ENCODE measurements at places on chromosomes 7 and 10. TPM values are rescaled to one million over a fixed set of nuclear protein-coding genes. Genes with fewer than 3 reads are reported as not detected.

Gene CFAP43
- polyA plus RNA-seq = 0.10 TPM

DNA sequence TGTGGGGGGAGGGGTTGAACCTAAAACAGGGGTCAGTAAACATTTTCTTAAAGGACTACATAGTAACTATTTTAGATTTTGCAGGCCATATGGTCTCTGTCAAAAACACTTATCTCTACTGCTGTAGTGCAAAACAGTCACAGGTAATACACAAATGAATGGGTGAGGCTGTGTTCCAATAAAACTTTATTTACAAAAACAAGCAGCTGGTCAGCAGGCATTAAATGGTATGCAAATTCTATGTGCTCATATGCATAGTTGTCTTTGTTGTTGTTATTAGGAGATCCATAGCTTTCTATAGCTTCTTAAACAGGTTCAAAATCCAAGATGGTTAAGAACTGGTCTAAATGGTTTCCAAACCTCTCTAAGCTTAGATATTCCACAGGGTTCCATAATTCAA is 302.6 kb downstream of the RNLS start:
- DNase-seq = no peak

Gene GATAD1
- 32.1 TPM for polyA plus RNA-seq

DNA sequence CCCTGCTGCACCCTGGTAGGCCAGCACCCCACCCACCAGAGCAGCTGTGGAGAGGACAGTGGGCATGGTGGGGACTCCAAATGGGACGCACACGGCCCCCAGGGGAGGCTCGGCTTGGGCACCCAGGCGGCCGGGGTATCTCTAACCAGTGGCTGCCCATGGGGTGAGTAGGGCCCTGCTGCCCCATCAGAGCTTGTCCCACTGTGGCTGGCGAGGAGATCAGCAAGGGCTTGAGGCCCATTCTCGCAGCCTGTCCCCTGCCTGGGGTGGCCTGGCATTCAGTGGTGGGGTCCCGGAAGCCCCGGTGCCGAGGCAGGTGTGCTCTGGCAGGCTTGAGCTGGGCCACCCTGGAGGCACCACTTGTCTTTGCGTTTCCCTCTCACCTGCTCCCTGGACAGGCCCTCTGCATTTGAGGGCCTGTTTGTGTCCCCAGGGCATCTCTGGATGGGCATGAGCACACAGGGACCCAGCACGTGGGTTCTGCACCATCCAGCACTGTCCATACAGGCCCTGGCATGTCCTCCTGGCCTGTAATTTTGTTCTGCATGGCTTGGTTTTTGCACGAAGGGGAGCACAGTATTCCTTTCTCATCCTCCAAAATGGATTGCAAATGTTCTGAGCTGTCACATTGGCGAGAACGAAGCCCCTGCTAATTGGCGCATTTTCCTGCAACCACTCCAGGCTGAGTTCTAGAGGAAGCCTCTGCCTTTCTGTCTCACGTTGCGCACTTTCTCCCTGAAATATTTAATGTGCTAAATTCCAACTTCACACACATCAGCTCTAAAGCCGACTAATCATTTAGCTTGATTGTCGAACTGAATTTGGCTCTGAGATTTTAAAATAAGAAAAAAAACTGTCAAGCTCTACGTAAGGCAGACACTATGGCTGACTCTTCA is 27.2 kb downstream of the PWWP2B start:
- DNase-seq = no peak
